Mesothelial cell of epicardium (in vitro differentiated cells): ENCODE measurements at places on chromosomes 13 and 19. TPM values are rescaled to one million over a fixed set of nuclear protein-coding genes. Genes with fewer than 3 reads are reported as not detected.

The TSKS gene
- not detected in 3 replicates for total RNA-seq

The CPB2 gene
- total RNA-seq, result not detected in 3 replicates

The CLEC4G gene
- total RNA-seq, result not detected in 3 replicates

The MIA gene
- total RNA-seq, result 1.2 to 2.7 TPM (median 1.4 TPM) in 3 replicates

The IL17D gene
- total RNA-seq, result 5.4 to 6.2 TPM (median 5.9 TPM) in 3 replicates

The ALKBH7 gene
- total RNA-seq, result 83.7 to 92.9 TPM (median 87.7 TPM) in 3 replicates

The FFAR3 gene
- 0.27 to 0.31 TPM in 2 of 3 replicates, not detected in the other for total RNA-seq

The SIGLEC5 gene
- total RNA-seq, result not detected in 3 replicates

The PEG3 gene
- total RNA-seq, result not detected in 3 replicates

DNA sequence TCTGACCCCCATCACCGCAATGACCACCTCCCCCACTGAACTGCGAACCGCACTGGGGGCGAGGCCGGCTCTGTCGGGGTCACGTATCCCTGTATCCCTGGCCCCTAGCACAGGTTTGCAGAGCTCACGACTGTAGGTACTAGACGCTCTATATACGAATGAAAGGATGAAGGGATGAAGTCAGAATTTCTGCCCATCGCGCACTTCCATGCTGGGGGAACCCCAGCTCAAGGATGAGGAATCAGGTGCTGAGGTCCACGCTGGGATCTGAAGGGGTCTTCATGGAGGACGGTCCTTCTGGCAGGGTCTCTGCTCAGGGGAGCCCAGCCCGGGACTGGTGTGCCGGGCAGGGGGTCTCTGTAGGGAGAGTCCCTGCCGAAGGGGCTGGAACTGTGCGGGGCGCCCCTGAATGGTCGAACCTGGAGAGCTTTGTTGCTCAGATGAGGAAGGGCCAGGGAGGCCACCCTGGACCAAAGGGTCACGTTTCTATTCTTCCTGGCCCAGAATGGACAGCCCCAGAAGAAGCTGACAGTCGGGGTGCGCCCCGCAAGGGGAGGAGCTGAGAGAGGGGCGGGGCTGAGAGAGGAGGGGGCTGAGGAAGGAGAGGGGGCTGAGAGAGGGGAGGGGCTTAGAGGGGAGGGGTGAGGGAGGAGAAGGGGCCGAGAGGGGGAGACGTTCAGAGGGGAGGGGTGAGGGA, 37.9 kb upstream of the SEMA6B start:
- no peak for DNase-seq

DNA sequence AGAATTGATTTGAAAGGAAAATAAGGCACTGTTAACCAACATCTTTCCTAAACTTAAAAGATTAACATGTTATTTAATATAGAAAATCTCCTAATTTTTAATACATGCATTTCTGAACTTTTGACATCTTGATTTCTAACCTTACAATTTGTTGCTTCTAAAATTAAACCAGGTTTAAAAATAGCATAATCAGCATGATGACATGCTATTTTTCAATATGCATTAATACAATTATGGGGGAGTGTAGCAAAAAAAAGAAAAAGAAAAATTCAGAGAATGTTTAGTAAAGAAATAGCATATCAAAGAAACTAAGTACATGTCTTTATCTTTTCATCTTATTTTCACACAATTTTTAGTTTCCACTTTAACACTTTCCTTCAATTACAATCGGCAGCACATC, 98.7 kb downstream of the PCDH9 start:
- no peak for DNase-seq

- DNase-seq, result peak; percentile 29
Observed at GRCh38 chr13:113656003-113656588, 1.9 kb downstream of the ATP4B start.

DNA sequence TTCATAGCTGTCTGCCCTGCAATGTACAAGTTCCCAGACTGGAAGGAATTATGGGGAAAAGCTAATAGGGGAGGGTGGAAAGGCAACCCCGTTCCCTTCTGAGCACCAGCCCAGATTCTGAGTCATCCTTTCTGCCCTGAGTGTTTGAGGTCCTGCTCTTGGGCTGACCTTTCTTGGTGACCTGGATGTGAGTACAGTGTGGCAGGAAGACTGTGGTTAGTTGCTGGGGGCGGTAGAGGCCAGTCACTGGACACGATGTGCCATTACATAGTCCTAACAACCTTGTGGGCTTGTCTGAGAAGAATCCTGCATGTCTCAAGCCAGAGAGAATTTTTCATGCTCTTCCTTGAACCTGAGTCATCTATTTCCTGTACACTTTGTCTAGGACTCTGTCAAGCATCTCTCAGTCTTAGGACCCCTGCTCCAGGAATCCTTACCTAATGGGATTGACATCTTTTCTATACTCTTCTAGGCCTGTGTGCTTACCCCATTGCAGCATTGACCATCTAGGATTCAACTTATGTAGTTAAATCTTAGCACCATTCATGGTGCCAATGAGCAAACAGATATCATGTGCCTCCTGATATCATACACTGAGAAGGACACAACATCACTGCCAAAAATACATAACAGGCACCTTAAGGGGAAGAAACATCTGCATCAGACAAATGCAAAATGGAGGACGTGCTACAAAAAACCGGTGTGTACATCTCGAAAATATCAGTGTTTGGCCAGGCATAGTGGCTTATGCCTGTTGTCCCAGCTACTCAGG, 8.1 kb upstream of the ANGPTL4 start:
- no peak for DNase-seq

DNA sequence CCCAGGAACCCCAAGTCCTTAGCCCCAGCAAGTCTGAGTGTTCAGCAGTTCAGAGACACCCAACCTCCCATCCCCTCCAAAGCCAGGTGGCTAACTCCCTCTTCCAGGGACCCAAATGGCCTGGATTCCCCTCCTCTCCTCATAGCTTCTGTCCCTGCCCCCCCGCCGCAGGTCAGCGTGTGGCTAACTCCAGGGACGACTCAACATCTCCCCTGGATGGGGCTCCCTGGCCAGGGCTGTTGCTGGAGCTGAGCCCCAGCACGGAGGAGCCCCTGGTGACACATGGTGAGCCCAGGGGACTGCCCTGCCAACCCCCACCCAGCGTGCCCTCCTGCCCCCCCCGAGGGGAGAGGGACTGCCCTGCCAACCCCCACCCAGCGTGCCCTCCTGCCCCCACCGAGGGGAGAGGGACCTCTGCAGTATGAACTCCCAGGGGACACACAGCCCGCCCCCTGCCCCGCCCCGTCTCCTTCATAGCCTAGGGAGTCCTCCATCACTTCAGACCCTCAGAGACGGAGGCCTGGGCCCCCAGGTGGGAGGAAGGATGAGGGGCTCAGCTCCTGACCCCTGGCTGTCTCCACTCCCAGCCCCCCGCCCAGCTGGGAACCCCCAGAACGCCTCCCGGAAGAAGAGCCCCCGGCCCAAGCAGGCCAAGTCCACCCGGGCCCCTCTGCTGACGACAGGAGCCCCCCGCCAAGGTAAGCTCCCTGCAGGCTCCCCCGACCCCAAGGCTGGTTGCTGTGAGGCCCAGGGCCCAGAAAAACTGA, 1.7 kb downstream of the SSC5D start:
- no peak for DNase-seq

DNA sequence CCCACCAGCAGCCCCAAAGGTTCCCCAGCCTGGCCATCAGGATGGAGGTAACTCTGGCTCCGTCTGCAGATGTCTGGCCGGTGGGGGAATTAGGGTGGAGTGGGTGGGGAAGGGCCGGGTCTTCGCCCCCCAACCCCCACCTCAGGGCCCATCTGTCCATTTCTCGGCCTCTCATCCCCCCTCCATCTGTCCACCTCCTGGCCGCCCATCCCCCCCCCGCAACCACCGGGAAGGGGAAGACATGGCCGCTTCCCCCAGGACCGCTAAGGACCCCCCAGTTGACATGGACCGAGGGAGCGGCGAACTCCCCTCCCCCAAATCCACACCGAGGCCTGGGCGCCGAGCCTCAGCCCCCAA, 793 bp downstream of the LRFN1 start:
- no peak for DNase-seq

- DNase-seq, result no peak
Observed at GRCh38 chr19:48881741-48882657, 9.8 kb downstream of the PPP1R15A start.

- no peak for DNase-seq
Observed at GRCh38 chr19:51550848-51551672, 19.6 kb upstream of the SIGLEC6 start.

DNA sequence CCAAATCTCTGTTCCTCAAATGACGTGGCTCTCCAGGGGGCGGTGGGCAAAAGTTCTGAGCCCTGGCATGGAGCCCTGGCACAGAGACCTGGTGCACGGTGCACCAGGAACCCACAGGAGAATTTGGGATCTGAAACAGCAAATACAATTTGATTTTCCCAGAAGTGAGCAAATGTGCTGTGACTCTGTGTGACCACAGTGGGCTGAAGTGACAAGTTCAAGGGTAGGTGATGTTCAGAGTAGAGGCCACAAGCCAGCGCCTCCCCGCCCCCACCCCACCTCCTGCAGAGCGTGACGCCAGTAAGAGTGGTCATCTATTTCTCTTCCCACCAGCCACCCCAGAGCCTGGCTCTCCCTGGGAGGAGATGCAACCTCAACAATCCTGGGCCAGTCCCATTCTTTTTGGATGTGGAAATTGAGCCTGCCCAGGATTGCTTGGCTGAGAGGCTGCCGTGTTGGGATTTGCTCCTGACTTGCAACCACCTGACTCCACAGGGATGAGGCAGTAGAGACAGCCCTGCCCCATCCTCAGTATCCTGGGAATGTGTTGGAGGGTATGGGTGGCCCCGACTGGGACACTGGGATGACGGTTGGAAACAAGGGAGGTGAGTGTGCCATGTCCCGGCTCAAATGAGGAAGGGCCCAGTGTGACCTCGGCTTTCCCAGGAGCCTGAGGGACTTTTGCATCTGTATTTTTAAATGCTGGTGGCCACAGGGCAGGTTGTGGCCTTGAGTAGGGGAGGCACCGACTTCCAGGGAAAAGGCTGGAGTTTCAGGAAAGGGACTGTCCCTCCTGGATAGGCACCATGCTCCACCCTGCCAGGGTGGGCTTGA, 11.1 kb upstream of the BCL3 start:
- no peak for DNase-seq
